SW 1271 (cell line): ENCODE measurements at places on chromosomes 4 and X.
A peak's percentile ranks its signal among the peaks of the same experiment; 100 is the strongest.

GRCh38 chrX:152170621-152171020 lies 32.2 kb upstream of the MAGEA10 start:
- DNase-seq: no peak

DNA sequence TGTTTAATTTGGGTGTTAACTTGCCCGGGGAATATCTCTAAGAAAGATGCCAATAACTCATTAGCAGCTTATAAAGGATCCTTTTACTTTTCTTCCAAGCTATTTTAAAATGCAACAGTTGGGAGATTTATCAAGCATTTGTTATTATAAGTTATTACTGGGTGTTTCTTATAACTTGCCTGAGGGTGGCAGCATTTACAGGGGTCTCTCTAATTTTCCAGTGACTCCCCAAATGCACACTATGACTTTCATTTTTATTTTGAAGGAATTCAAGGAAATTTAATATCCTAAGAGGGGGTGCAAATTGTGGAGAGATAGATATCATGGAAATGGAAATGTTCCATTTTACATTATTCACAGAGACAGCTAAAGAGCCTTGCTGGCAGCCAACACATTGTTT lies 138.0 kb downstream of the PDGFRA start:
- no peak for DNase-seq

DNA sequence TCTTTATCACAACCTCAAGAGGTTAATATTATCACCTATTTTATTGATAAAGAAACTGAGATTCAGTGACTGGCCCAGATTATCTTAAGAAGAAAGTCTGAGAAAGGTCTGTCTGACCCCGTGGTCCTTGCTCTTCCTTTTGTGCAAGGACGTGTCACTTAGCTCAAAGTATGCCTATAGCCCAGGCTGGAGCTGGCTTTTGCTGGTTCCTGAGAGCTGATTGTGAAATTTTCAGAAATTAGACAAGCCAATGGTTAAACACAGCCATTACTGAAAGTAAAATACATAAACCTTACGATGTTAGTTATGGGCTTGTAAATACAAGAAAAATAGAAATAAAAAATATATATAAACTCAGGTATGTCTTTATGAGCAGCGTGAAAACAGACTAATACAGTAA lies 70.1 kb downstream of the CHRNA9 start:
- DNase-seq: no peak

GRCh38 chr4:5933996-5934831 lies 41.3 kb upstream of the CRMP1 start:
- DNase-seq: no peak

GRCh38 chrX:112259375-112259774 lies 176.8 kb upstream of the TRPC5 start:
- DNase-seq: no peak

DNA sequence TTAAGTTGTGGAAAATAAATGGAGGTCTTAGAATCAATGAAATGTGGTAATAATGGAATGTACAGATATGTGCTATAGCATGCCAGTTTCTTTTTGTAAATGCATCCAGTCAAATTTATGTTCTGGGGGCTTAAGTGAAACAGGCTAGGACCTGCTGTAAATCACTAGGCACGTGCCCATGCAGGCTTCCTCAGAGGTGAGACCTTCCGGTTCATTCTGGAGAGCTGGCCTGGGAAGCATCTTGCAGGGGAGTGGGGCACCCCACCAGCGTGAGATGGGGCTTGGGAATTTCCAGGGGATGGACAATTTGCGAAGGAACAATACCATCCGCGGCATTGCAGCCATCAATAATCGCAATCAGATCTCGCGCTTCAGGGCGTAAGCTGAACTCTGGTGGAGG lies 80.1 kb downstream of the SORCS2 start:
- DNase-seq: no peak

GRCh38 chr4:6575503-6576240 lies 683 bp downstream of the MAN2B2 start:
- DNase-seq: no peak

DNA sequence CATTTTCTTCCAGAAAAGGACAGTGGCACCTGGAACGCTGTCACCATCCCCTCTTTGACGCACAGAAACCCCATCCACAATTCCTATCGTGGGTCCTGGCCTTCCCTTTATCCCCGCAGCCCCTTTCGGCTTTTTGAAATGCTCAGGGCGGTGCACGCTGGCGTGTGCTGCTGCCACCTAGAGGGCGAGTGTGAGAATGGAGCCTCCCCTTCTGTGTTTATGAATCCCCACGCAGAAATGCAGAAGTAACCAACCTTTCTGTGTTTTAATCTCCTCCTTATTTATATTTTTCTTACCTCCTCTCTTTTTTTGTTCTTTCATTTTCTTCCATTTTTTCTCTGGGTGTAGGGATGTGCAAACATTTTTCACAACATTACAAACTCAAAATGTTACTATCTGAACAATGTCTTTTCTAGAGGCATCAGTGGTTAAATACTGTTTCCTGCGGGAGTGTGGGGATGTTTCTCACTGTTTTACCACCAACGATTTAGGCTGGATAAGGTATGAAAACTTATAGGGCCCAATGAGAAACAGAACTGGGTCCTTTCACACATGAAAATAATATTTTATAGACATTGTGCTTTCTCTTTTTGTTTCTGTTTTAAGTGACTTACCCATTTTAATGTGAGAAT lies 50.0 kb downstream of the TMA16 start:
- peak; percentile 0 for DNase-seq

GRCh38 chr4:70544279-70544868 lies 26.0 kb downstream of the AMTN start:
- no peak for DNase-seq

DNA sequence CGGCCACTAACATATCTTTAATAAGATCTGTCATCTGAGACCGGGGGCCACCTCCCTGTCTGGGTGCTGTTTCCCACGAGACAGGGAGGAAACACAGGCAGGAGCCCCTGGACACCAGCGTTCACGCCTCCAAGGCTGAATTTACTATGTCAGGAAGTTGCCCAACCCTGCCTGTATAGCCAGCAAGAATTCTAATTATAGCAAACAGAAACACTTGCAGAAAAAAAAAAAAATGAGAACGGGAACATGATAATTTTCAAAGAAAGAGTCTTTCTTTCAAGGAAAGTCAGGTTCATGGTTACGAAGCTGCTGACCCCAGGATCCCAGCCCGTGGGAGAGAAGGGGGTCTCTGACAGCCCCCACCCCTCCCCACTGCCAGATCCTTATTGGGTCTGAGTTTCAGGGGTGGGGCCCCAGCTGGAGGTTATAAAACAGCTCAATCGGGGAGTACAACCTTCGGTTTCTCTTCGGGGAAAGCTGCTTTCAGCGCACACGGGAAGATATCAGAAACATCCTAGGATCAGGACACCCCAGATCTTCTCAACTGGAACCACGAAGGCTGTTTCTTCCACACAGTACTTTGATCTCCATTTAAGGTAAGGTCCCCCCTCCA lies at the start of gene IL3RA:
IL3RA (plus strand) TSS at position 455 of the 613 bp plus-strand sequence. CDS start 4,981 bp downstream, outside the sequence.
- DNase-seq: no peak

GRCh38 chr4:150217808-150218207 lies 139.6 kb downstream of the DCLK2 start:
- no peak for DNase-seq

GRCh38 chr4:8472158-8472688 lies 31.6 kb downstream of the TRMT44 start:
- no peak for DNase-seq

GRCh38 chrX:133374874-133375387 lies 40.4 kb downstream of the GPC4 start:
- no peak for DNase-seq

- DNase-seq: no peak
Observed at GRCh38 chr4:128782076-128782715, 27.3 kb upstream of the JADE1 start.

DNA sequence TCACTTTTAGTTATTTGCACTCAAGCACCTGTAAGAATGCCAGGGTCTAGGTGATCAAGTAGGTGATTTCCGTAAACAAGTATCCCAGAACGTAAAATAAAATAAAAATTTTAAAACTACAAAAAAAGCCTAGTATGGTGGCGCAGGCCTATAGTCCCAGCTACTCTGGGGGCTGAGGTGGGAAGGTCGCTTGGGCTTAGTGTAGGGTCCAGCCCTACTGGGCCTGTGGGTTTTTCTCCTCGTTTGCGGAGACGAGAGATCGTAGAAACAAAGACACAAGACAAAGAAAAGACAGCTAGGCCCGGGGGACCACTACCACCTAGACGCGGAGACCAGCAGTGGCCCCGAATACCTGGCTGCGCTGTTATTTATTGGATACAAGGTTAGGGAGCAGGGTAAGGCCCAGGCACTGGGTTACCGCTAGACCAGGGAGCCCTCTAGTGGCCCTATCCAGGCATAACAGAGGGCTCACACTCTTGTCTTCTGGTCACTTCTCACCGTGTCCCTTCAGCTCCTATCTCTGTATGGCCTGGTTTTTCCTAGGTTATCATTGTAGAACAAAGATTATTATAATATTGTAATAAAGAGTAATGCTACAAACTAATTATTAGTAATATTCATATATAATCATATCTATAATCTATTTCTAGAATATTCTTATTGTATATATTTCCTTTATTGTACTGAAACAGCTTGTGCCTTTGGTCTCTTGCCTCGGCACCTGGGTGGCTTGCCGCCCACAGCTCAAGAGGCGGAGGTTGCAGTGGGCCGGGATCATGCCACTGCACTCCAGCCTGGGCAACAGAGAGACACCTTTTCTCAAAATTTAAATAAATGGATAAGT lies 38.4 kb downstream of the SAGE1 start:
- DNase-seq: peak; percentile 31
